ENCODE measurements at places on chromosomes 5 and 9.

DNA sequence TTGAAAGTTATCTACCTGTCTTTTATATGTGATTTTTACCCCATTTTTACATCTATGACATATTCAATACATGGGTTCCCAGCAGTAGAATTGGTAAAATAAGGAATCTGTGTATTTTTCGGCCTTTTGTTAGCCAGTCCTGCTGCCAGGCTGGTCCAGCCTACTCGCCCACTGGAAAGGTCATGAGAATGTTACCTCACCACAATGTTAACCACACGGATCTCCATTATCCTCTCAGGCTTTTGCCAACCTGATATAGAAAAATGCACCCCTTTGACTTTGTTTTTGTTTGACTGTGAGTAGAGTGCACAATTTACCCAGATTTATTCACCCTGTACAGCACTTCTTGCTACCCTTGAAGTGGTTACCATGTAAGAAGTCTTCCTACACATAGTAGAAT is 167.2 kb downstream of the CTNND2 start:
- no peak for DNase-seq

DNA sequence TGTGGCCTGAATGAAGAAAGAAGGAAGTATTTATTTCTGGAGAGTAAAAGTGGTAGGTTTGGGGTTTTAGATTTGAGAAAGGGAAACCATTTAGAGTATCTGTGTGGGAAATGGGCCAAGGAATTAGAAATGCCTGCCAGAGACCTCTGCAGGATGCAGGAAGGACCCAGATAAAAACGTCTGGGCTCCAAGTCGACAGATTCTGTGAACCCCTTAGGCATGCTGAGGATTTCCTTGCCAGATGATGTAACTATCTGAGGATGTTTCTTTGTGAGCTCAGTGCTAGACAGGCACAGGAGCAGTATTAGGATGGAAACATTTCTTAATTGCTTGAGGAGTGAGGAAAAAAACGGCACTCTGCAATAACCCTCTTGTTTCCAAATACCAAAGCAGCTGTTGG is 251.8 kb upstream of the DMRT1 start:
- no peak for DNase-seq

DNA sequence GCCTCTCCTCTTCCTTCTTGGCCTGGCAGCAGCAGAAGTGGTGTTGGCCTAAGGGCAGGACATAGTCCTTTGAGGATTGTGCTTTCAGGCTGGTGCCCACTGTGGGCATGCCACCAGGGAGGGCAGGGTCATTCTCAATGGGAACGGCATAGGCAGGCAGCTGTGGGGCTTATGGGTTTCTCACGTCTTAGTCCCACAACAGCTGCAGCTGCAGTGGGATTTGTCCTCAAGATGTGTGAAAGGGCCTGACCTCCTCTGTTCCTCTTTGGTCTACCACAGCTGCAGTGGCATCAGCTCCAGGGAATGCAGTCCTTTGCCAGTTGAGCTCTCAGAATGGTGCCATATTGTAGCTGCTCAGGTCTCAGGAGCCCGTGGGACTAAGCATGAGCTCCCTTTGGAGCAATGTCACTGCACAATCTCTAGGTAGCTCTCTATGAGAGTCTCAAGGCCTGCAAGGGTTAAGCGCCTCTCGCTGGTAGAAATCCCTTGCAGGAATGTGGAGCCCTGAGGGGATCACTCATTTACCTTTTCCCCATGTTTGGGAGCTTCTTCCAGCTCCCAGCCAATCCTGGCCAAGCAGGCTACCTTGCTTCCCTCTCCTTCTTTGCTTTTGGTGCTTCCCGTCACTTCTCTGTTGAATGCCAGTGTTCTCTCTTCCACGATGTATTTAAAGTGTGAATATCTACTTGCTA is 104.8 kb downstream of the GNA14 start:
- DNase-seq, result no peak

DNA sequence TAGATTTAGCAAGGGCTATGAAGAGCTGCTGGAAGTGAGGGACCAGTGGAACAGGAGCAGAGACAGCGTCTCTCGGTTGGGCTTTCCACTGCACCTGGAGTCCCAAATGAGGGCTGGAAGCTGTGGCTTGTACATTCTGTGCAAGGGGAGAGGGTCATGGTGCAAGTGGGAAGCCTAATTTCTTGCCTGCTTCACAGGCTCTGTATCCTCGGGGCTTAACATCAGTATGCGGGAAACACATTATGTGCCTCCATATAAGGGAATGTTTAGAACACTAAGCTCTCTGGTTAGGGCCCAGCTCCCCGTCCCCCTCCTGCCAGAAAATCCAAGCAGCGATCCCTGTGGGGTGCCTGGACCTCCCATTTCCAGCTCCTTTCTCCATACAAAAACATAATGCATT is 89.0 kb upstream of the NIPAL4 start:
- no peak for DNase-seq

GRCh38 chr9:124799274-124800006 is 22.5 kb downstream of the OLFML2A start:
- no peak for DNase-seq
